Ureter (tissue), 1 donor: ENCODE measurements at places on chromosomes 3 and 15. TPM values are rescaled to one million over a fixed set of nuclear protein-coding genes. Genes with fewer than 3 reads are reported as not detected.

GRCh38 chr15:36108541-36108940 lies 470.9 kb upstream of the CDIN1 start:
- DNase-seq, result no peak

GRCh38 chr15:59948924-59949613 lies 55.0 kb upstream of the FOXB1 start:
- no peak for DNase-seq

GRCh38 chr15:33194704-33195670 lies at the start of gene FMN1:
Gene FMN1 (minus strand): TSS chr15:33194714. CDS start chr15:33154914, 39,800 bp downstream.
- DNase-seq, result peak; percentile 92

DNA sequence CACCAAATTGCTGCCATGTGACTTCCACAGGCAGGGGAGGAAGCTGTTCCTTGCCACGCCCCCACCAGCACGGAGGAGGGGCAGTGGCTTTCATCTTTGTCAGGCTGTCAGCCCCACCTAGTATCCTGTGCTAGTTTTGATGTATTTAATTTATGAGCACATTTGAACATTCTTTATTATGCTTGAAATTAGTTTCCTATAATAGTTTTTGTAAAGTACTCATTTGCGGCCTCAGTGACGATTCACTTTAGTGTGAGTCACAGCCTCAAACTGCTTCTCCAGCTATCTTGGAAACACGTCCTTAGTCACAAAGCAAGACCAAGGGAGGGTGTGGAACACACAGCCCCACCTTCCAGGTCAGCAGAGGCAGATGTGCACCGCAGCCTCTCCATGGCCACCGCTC lies 239.9 kb upstream of the ATP10A start:
- no peak for DNase-seq

- no peak for DNase-seq
These were observed 53.5 kb upstream of the TIPARP start for GRCh38 chr3:156620901-156621300.

DNA sequence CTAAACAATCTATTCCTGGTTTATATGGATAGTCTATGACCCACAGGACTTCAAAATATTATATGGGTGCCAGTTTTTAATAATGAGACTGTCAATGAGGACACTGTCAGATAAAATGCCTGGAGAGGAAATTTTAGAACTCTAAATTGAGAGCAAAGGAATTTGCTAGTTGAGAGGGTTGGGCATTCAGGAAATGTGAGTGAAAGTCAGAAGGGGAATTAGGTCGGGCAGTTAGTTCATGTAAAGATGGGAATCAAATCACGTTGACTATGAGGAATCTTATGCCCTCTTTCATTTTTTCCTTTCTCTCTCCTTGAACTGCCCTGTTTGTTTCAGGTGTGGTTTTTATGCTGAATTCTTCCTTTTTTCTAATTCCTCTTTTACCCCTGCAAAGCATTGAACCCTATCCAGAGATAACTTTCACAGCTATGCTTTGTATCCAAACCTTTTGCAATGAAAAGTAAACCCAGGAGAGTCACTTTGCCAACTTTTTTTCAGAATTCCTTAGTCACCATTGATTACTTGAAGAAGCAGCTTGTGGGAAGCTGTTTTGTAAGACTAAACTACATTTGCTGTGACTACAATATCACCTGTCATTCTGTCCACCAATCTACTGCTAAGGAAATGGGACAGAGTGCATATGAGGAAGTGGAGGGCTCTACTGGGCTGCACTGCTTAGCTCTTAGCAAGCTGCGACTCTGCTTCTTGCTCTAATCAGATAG lies 27.8 kb downstream of the CHP1 start:
- DNase-seq, result no peak

GRCh38 chr15:58484791-58485600 lies 53.2 kb downstream of the LIPC start:
- DNase-seq, result no peak

- DNase-seq, result no peak
These were observed 111.5 kb downstream of the FILIP1L start for GRCh38 chr3:100002599-100003350.

GRCh38 chr3:13682331-13683013 lies 133.5 kb downstream of the FBLN2 start:
- DNase-seq, result no peak

Gene LRRC2
- 0.81 TPM for total RNA-seq

Gene RAB5A
- total RNA-seq, result 75.6 TPM

Gene P2RY1
- 9.2 TPM for total RNA-seq

Gene ZNF774
- 8.9 TPM for total RNA-seq

Gene SH2D7
- not detected for total RNA-seq

Gene PIERCE2
- 3.0 TPM for total RNA-seq

Gene KCNMB2
- total RNA-seq, result not detected
